ENCODE measurements at places on chromosomes 7 and 10.

DNA sequence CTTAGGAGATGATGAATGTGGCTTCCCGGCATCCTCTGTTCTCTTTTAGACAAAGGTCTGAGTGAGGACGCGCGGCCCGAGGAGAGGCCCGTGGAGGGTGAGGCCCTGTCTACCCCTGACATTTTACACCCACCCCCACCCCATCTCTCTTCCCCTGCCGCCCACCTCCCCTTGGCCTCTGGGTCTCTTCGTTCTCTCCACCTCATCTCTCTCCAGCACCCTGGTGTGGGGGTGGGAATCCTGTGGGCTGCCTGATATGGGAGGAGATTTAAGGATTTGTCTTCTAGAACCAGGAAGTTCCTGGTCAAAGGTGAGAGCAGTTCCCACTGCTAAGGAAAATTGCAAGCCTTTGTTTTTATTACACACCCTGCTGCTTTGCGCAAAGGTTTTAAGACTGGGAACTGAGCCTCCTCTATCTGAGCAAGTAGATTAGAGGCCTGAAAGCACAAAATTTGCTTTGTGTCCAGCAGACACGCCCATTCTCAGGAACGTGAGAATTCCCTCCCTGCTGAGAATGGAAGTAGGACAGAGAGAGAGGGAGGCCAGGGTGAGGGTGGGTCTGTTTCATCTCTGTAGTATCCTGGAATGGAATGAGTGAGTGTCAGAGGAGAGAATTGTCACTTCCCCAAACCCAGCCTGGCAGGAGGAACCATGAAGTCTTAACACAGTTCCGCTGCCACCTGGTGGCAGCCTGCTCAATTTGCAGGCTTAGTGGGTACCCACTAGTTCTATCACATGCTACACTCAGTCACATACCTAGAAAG, 91.2 kb downstream of the GTF2IRD1 start:
- peak; percentile 73 for DNase-seq

DNA sequence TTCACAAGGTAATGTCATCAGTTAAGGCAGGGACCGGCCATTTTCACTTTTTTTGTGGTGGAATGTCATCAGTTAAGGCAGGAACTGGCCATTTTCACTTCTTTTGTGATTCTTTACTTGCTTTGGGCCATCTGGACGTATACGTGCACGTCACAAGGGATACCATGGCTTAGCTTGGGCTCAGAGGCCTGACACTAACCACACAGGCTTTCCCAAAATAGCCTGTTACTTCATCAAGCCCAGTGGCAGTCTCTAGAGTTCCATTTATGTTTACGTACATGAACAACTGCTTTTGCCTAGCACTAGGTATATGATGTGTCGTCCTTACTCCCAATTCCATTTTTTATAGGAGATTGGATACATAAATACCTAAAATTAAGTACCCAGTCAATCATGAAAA, 237.9 kb downstream of the C7orf25 start:
- DNase-seq, result no peak

DNA sequence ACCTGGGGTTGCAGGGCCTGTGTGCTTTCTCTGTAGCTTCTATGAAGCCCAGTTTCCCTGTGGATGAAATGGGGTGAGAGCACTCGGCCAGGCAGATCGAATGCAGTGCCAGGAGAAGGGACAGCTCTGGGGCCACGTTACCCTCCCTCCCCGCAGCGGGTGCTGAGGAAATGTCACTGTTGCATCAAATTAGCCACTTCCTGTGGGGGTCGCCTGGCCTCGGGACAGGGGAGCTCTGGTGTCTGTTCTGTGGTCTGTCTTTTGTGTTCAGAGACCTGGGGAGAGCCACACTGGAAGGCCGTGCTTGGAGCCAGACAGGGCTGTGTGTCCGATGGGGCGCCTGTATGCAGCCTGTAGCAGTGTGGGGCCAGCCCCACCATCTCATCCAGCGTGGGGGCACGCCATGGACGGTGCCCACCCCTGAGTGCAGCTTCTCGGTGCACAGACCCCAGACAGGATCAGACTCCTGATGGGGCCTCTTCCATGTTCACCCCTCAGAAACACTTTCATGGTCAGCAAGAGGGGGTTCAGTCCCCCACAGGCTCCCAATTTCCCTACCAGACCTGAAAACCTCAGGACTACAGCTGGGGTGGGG, 13.6 kb downstream of the TTYH3 start:
- DNase-seq, result no peak

GRCh38 chr10:27504808-27505460, 830 bp downstream of the RAB18 start:
- peak; percentile 41 for DNase-seq

- DNase-seq, result no peak
Measured at GRCh38 chr7:14446829-14447228, 455.7 kb downstream of the DGKB start.

GRCh38 chr10:6034371-6034770, 27.8 kb downstream of the IL2RA start:
- no peak for DNase-seq

DNA sequence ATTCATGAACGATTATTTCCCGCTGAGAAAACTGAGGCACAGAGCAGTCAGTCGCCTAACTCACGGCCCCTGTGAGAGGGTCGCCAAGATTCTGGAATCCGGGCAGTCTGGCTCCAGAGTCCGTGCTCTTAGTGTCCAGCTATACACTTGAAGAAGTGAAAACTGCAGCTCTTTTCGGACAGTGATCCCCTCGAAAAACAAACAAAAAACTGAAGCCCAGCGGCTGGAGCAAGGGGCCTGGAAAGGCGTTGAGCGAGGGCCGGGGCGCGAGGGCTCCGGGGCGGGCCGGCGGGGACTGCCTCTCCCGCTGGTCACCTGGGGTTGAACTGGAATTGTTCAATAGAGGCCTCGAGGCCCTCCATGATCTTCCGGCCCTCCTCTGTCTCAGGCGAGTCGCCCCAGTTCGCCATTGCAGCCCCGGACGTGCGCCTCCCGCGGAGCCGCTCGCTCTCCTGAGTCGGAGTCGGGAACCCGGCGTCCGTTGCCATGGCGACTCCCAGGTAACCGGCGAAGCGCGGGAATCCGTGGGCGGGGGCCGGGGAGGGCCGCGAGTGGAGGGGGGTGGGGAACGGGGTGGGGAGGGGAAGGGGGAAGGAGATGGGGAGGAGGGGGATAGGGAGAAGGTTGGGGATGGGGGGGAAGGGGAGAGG, 881 bp downstream of the C10orf67 start:
- DNase-seq, result peak; percentile 77

- no peak for DNase-seq
Measured at GRCh38 chr10:97723001-97723400, 9.5 kb downstream of the MARVELD1 start.

- DNase-seq, result no peak
Measured at GRCh38 chr7:50151661-50152060, 58.6 kb upstream of the ZPBP start.

DNA sequence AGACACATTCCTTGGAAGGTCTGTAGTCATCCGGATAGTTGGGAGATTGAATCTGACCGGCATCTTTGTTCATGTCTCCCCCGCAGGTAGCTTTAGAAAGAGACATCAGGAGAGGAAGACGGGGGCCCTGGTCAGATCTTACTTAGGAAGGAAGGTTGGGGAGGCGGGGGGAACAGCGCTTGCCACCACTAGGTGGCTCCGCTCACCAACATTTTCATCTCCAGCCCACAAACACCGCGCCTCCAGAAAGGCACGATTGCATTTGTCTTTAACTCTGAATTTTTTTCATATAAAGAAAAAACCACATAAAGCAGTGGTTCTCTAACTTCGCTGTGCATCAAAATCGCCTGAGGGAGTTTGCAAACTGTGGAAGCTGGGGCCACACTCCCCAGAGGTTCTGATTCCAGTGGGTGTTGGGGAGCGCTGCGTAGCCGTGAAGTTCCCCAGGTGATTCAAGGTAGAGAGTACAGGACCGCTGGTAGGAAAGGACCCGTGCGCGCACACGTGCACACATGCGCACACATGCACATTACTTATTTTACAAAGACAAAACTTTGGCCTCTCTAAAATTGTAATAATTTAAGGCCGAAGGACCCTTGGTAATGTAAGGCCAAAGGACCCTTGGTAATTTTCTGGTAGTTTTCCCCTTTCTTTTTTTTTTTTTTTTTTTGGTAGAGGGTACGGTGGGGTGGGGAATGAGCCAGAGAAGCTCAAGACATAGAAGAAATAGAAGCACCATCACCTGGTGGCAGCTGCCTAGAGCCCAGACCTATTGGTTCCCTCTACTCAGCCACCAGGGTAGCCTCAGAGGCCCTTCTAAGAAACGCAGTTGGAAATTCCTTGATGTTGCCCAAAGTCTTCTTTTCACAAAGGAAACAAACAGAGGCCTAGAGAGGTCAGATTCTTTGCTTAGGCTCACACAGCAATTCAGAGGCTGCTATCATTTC, 37.4 kb upstream of the OPALIN start:
- peak; percentile 87 for DNase-seq

- no peak for DNase-seq
Measured at GRCh38 chr10:71621231-71622153, 98.1 kb downstream of the C10orf105 start.

DNA sequence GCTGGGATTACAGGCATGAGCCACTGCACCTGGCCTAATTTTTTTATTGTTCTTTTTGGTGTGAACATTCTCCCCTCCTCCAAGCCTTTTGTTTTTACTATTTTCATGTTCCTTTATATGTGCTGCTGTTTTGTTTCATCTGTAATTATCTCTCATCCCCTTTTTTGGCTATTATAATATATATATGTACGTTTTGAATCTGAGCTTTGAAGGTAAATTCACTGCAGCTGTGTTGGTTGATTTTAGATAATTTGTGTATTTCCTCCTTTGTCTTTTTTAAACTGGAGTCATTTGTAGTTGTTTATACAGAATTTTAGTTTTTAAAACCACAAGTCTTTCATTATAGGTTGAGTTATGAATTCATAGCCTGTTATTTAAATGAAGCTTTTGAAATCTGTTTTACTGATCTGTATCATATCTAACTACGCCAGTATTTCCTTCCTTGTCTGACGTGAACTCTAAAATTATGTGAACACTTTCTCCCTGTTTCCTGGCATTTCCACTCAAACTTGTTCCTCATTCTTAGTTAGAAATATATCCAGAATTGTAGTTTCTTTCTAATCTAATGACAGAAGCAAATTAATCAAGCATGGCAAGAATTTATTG, 54.9 kb downstream of the PTEN start:
- DNase-seq, result no peak

GRCh38 chr7:50676079-50676478, 106.6 kb downstream of the GRB10 start:
- no peak for DNase-seq

Measured in hepatocyte (in vitro differentiated cells).